ENCODE measurements at places on chromosomes 6 and 20. TPM values are rescaled to one million over a fixed set of nuclear protein-coding genes. Genes with fewer than 3 reads are reported as not detected.

DNA sequence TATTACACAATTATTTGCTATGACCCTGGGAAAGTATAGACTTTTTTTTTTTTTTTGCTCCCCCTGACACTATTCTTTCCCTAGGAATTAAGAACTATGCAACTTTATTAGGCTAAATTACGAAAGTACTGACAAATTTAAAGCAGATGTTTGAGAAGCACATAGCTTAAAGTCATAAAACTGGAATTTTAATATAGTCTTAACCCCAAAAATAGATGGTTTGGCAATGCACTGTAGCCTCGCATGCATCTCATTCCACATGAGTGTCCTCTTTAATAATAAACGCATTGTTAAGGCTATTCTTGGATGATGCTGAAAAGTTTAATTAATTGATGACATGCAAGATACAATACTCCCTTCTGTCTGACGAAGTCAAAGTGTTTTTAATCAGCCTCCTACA, 49.3 kb downstream of the TBC1D7 start:
- no peak for DNase-seq

DNA sequence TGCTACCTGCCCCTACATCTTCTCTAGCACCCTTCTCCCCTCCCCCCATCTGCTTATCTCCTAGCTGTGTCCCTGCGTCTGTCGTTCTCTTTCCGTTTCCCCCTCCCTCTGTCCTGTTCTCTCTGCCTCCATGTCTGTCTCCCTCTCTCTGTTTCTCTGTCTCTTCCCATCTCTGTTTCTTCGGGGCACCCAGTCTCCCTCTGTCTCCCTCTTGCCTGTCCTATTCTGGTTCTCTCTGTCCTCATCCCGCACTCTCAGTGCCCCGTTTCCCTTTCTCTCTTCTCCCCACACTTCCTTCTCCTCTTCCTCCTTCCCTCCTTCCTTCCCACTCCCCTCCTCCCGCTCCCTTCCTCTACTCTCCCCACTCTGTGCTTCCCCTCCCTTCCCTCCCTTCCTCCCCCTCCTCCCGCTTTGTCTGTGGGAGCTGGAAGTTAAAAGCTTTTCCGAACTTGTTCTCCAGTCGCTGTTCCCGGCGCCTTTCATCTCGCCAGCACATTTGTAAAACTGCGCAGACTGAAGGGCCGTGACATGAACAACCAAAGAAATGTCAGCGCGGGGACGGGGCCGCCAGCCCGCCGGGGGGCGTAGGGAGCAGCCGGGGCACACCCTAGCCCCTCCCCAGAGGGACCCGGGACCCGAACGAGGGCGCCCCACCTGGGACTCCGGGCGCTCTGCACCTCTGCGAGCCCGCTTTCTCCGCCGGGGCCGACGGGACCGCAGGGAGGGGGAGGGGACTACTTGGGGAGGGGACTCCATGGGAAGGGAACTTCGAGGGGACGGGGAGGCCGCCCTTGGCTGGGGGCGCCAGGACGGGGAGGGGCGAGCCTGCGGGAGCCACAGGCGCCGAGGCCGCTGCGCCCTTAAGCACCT, 4.0 kb upstream of the CDH22 start:
- no peak for DNase-seq

ZNF165 gene
- total RNA-seq = 1.4 TPM

- no peak for DNase-seq
These were observed 100.3 kb downstream of the ARHGAP18 start for GRCh38 chr6:129609635-129610034.

DNA sequence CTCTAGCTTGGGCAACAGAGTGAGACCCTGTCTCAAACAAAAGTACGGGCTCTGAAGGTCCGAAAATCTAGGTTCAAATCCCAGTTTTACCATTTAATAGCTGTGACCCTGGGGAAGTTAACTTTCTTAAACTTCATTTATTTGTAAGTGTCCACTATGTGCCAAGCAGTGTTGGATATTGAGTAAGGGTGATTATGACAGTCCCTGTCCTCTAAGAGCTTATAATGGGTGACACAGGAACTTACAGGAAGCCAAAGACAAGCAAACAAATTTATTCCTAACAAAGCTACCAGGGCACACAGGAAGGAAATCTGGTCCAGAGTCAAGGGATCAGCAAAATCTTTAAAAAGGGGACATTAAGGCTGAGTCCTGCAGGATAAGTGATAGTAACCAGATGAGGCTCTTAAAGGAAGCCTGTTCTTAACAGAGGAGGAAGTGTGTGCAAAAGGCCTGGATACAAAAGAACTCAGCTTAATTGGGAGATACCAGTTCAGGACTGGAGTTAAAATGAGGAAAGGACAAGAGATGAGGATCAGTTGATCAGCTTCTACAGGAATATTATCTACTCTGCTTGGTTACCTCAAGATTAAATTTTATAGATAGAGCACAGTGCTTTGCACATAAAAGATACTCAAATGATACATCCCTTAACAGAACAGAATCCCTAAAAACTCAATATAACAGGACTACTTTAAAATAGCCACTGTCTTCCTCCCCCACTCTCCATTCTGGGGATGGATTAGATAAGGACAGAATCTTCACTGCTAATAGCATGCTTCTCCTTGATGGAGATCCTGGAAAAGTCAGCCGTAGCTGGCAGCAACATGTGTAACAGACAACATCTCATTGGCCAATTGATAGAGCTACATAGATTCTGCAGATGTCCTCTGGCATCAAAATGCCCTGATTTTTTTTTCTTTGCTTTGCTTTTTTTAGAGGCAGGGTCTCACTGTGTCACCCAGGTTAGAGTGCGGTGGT, 6.1 kb downstream of the SNX3 start:
- no peak for DNase-seq

DNA sequence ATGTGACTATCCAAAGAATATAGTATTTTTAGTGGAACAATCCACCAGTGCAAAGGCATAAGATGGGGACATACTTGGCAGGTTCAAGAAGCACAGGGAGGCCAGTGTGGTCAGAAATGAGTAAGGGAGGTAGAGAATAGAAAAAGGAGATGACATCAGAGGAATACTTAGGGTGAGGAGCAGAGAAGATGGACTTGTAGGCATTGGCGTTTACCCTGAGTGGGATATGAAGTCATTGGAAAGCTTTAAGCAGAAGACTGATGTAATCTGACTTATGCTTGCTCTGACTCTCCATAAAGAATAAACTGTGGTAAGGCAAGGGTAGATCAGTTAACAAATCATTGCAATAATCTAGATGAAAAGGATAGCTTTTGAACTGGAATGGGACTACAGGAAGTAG, 228.7 kb downstream of the GJA1 start:
- DNase-seq = no peak

BEND6 gene
- 0.44 TPM for total RNA-seq

HLA-DOA gene
- 20.8 TPM for total RNA-seq

GRCh38 chr6:158016571-158017383, 35.1 kb downstream of the SYNJ2 start:
- DNase-seq = no peak

TAP1 gene
- total RNA-seq = 33.6 TPM

DNA sequence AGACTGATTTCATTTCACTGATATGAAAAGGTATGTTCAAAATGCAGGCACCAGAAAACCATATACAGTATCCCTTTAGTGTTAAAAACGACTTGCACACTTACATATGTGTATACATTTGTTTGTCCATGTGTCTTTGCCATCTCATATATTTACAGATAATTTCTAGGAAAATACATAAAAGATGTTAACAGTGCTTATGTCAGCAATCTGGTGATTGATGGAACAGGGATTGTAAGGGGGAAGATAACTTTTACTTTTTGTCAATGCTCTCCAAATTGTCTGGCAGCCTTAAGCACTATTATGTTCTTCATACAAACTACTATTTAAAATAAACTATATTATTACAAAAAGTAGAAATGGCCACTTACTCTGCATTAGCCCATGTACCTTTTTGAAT, 238.5 kb upstream of the DEFB112 start:
- DNase-seq = no peak

ZNF337 gene
- total RNA-seq = 7.9 TPM

GRCh38 chr20:48444249-48444648, 383.6 kb downstream of the PREX1 start:
- DNase-seq = no peak

HLA-DPB1 gene
- total RNA-seq = 101 TPM

TUBB1 gene
- total RNA-seq = 0.19 TPM

GRCh38 chr6:157516319-157517026, 135.5 kb downstream of the ZDHHC14 start:
- no peak for DNase-seq

- DNase-seq = no peak
These were observed 43.1 kb upstream of the PHACTR3 start for GRCh38 chr20:59561228-59561605.

DNA sequence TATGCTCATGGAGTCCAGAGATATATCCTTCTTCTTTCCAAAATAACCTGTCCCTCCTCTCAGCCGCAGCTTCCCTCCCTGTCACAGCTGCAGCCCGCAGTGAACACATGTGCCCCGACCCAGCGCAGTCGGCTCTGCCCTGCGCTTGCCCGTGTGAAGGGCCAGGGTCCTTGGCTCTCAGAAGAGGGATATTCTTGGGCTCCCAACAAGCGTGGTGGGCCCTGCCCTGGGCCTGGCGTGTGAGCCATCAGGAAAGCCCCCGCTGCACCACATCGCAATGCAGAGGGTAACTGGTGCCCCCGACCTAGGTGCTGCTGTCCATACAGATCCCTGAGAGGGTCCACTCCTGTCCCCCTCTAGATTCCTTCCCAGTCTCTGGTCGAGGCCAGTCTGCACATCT, 65.2 kb downstream of the SSR1 start:
- no peak for DNase-seq

DNA sequence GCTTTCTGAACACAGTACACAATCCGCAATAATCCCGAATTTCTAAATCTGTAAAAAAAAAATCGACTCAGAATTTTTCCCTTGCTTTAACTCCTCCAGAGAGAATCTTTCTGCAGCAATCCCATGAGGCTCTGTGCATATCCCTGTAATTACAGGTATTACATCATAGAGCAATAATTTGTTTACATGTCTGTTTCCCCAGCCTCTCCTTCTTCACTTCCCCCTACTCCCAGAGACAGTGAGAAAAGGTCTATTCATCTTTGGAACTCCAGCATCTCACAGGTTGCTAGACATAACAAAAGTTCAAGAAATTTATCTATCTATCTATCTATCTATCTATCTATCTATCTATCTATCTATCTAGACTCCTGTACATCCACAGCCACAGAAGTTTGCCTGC, 26.0 kb downstream of the KLHL31 start:
- DNase-seq = no peak

PRPH2 gene
- total RNA-seq = 0.38 TPM

DNA sequence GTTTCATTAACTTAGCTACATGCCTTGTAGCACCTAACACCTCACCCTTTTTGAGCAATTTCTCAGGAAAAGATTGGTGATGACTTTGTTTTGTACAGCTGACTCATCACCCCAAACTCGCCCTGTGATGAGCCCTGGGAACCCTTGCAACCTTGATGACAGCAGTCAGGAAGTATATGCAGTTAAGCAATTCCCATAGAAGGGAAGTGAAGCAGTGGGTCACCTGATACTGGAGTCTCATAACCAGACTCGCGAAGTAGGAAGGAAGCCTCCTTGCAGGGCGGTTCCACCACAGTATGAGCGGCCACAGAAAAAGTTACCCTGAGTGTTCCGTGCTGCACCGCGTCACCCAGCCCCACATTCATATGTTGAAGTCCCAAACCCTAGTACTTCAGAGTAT, 82.0 kb upstream of the EDN1 start:
- no peak for DNase-seq

GRCh38 chr6:149781715-149782114, 32.2 kb downstream of the PCMT1 start:
- DNase-seq = no peak

- no peak for DNase-seq
These were observed 18.3 kb upstream of the TRAM2 start for GRCh38 chr6:52595000-52595795.

TRIM15 gene
- total RNA-seq = not detected

All from omental fat pad (tissue), 4 donors.